ENCODE measurements at places on chromosomes 5 and 9. TPM values are rescaled to one million over a fixed set of nuclear protein-coding genes. Genes with fewer than 3 reads are reported as not detected.

Gene ENTR1
- total RNA-seq, result 36.3 TPM

- peak; percentile 62 for DNase-seq
These were observed at the start of gene SMIM3 for GRCh38 chr5:150778517-150779396. Gene SMIM3, plus strand, starts transcription at chr5:150778757. Its CDS starts 16,684 bp downstream, at chr5:150795441.

GRCh38 chr5:173069671-173070070 lies 13.5 kb downstream of the CREBRF start:
- DNase-seq, result no peak

GRCh38 chr9:16337322-16338029 lies 533.0 kb downstream of the BNC2 start:
- peak; percentile 92 for DNase-seq

Gene NIPBL
- 41.8 TPM for total RNA-seq

DNA sequence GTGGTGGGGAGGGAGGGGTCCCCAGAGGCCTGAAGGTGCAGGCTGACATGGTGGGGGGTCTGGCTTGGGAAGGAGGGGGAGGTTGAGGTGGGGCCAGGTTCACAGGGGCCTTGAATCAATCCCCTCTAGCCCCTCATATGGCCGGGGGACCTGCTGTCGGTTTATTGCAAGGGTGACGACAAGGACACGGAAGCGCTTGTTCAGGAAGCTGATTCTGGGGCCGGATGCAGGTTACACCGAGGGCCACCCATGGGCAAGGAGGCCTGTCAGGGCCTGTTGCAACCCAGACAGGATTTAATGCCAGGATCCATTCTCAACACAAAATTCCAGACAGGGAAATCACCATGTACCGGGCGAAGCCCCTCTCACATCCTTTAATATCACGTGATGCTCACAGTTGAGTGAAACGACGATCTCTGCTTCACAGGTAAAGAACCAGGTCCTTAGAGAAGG lies 41.6 kb upstream of the SYNPO start:
- no peak for DNase-seq

Gene PRUNE2
- 122 TPM for total RNA-seq
